ENCODE measurements at places on chromosomes 1 and 21. TPM values are rescaled to one million over a fixed set of nuclear protein-coding genes. Genes with fewer than 3 reads are reported as not detected.

CLCNKB gene
- 0.17 TPM for total RNA-seq

GFI1 gene
- not detected for total RNA-seq

CSDE1 gene
- total RNA-seq, result 978 TPM

HTR6 gene
- total RNA-seq, result not detected

NUDT4B gene
- total RNA-seq, result 5.5 TPM

TPR gene
- 62.9 TPM for total RNA-seq

NBPF4 gene
- total RNA-seq, result not detected

CRP gene
- total RNA-seq, result not detected

ARHGAP29 gene
- total RNA-seq, result 11.6 TPM

IL20 gene
- total RNA-seq, result not detected

SGIP1 gene
- 20.3 TPM for total RNA-seq

LHX8 gene
- total RNA-seq, result not detected

FGR gene
- 0.09 TPM for total RNA-seq

TRPM2 gene
- total RNA-seq, result under 0.01 TPM

NKAIN1 gene
- total RNA-seq, result not detected

AQP10 gene
- not detected for total RNA-seq

Measured in bronchial smooth muscle cell (primary cell).